ENCODE measurements at places on chromosomes 4 and X. TPM values are rescaled to one million over a fixed set of nuclear protein-coding genes. Genes with fewer than 3 reads are reported as not detected.

DNA sequence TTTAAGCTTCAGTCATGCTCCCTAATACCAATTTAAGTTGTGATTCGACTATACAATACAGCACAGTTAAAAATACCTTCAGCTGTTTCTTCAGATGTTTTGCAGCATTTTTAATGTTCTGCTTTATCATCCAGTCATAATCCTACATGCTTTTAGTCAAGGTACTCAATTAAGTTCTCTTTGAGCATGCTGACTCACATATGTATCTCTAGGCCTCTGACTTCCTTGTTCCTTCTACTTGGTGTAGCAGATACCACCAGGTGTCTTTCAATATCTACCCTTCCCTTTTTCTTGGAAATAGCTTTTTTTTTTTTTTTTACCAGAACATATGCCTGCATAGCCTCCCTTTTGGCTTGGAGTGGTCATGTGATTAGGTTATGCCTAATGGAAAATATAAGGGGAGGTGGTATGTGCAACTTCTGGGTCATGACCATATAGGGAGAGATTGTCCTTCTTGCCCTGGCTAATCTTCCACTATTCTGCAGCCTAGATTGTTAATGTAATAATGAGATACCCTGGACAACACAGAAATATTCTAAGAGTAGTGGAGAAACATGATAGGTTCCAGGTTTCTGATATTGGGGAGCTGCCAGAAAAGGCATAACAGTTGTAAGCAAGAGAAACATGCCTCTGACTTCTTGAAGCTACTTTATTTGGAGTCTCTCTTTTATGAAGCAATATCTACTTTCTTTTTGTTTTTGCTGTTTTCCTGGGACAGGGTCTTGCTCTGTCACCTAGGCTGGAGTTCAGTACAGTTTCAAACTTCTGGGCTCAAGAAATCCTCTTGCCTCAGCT is 737.2 kb upstream of the SLIT2 start:
- no peaks in the 10 kb centered on the region for H3K27me3 ChIP-seq
- no peaks in the 10 kb centered on the region for H3K4me1 ChIP-seq
- no peak overlapping the region for H3K27ac ChIP-seq
- no peak overlapping the region for H3K4me3 ChIP-seq

NUP62CL gene
- 0.80 TPM for total RNA-seq

DNA sequence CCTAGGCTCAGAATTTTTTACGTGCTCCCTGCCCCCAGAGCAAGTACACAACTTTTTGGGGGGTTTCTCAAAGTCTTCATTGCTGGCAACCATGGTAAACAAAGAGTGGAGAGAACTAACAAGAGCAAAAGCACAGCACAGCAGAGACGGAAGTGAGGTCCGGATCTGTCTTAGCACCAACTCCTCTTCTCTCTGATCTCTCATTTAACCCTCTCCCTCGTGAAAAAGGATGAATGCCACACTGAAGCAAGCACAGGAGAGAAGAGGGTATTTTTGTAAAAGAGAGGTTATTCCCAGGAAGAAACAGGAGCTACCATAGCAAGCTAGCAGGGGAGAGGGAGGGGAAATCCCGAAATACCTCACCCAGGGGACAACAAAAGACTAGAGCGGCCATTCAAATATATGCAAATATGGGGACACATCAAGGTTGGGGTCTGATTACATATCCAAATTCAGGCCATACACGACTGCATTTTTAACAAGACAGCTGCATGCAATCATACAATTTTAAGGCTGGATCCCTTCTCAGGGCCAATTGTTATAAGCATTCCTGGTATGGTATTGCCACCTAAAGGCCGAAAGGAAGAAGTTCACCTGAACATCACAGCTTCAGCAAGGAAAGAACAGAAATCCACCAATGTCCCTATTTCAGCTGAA is 46.6 kb downstream of the CD40LG start:
- DNase-seq, result peak; percentile 51
- no peaks in the 10 kb centered on the region for H3K4me1 ChIP-seq
- H3K4me3 ChIP-seq, result no peak overlapping the region
- no peak overlapping the region for H3K27ac ChIP-seq

GRCh38 chrX:142999199-142999701 is 26.5 kb upstream of the SPANXN4 start:
- H3K36me3 ChIP-seq, result no peaks in the 10 kb centered on the region
- H3K4me1 ChIP-seq, result peaks cover 4% of the 10 kb centered on the region
- no peaks in the 10 kb centered on the region for H3K27me3 ChIP-seq
- DNase-seq, result peak; percentile 8
- H3K27ac ChIP-seq, result peak overlapping the region; percentile 42

GRCh38 chr4:140906993-140907962 is 151.1 kb upstream of the TBC1D9 start:
- no peaks in the 10 kb centered on the region for H3K27me3 ChIP-seq
- no peak overlapping the region for H3K4me3 ChIP-seq
- H3K27ac ChIP-seq, result no peak overlapping the region
- DNase-seq, result no peak

GRCh38 chrX:136064661-136065043 is 79.4 kb downstream of the SLC9A6 start:
- no peak overlapping the region for H3K4me3 ChIP-seq
- H3K36me3 ChIP-seq, result no peaks in the 10 kb centered on the region
- DNase-seq, result no peak
- H3K27me3 ChIP-seq, result no peaks in the 10 kb centered on the region
- H3K4me1 ChIP-seq, result no peaks in the 10 kb centered on the region
- H3K27ac ChIP-seq, result no peak overlapping the region

GRCh38 chrX:17788956-17789562 is 51.8 kb downstream of the SCML1 start:
- no peak overlapping the region for H3K4me3 ChIP-seq
- H3K4me1 ChIP-seq, result no peaks in the 10 kb centered on the region
- no peak for DNase-seq
- no peak overlapping the region for H3K27ac ChIP-seq
- no peaks in the 10 kb centered on the region for H3K36me3 ChIP-seq
